ENCODE measurements at places on chromosomes 16 and 17.

GRCh38 chr16:87380881-87381280 is 2.7 kb downstream of the FBXO31 start:
- DNase-seq = no peak

DNA sequence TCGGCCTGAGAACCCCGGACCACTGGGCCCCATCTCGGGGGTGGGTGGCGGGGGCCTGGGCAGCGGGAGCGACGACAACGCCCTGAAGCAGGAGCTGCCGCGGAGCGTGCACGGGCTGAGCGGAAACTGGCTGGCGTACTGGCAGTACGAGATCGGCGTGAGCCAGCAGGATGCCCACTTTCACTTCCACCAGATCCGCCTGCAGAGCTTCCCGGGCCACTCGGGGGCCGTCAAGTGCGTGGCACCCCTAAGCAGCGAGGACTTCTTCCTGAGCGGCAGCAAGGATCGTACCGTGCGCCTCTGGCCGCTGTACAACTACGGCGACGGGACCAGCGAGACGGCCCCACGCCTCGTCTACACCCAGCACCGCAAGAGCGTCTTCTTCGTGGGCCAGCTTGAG is 8.9 kb upstream of the SERPINF2 start:
- no peak for DNase-seq

GRCh38 chr17:79779084-79779529 is 1.2 kb downstream of the CBX2 start:
- DNase-seq = no peak

GRCh38 chr17:80720610-80721577 is 176.3 kb downstream of the RPTOR start:
- DNase-seq = no peak

DNA sequence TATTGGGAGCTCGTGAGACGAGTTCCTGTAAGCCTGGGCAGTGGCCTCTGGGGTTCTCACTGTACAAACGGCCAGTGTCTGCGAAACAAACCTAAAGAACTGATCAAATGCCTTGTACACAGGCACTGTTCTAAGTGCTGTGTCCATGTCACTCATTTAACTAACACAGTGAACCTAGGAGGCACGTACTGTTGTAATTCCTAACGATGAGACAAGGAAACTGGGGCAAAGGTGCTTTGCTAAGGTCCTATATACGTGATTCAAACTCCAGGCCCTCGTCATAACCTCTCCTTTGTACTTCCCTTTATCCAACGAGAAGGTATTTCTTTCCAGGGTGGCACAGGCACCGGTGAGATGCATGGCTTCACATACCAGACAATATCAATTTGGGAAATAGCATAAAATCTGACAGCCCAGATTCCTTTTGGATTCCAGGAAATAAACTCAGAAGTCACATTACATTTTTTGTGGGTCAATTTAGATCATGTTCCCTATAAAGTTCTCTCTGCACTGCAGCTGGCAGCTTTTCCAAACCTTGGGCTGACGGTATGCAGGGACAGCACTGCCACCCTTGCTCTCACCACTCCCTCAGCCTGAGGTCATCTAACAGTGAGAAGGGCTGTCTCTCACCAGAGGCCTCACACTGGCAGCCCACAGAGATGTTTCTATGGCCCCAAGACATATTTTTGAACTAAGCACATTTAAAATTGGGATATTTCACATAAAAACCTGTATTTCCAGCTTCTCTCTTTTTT is 18.3 kb downstream of the GLYR1 start:
- DNase-seq = no peak

GRCh38 chr17:61449707-61450640 is 2.2 kb upstream of the TBX4 start:
- no peak for DNase-seq

DNA sequence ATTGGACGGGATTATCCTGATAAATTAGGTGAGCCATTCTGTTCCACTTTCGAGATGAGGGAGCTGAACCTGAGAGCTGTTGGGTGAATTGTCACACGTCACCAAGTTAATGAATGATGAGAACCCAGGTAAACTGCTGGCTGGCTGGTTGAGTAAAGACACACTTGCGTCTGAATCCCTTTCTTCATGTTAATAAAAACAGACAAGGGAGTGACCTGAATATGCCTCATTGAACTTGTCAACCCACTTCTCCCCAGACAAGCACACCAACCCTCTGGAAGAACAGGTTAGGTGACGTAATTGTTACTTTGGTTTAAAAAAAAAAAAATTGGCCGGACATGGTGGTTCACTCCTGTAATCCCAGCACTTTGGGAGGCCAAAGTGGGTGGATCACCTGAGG is 400.9 kb upstream of the CDH5 start:
- no peak for DNase-seq

DNA sequence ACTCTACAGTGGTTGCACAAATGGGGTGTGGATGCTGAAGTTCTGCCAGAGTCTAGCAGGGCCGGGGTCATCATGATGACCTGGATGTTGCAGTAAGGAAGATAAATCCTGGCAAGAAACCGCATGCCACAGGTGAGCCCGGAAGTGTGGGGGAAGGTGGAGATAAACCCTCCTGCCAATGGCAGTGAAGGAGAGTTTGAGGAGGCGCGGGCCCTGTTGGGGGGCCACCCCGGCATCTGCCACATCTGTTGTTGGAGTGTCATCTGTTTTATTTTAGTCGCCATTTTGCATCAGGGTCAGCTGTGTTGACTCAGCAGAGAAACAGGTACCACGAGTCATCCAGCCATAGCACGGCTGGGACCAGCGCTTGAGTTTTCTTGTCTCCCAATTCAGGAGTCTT is 173.8 kb upstream of the CHMP6 start:
- DNase-seq = no peak

DNA sequence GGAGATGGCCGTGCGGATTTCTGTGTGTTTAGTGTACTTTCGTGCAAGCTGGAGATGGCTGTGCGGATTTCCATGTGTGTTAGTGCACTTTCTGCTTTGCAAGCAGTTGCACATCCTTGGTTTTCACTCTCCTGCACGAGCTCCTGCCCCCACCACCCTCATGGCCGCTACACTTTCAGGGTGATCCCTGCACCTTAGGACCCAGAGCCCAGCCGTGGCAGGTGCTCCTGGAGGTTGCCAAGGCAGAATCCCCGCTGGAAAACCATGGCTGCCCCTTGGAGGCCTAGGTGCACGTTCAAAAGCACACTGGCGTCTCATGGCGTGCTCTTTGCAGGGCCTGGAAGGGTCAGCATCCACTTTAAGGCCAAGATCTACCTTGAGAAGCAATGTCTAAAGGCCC is 311.0 kb upstream of the TNRC6C start:
- DNase-seq = no peak

DNA sequence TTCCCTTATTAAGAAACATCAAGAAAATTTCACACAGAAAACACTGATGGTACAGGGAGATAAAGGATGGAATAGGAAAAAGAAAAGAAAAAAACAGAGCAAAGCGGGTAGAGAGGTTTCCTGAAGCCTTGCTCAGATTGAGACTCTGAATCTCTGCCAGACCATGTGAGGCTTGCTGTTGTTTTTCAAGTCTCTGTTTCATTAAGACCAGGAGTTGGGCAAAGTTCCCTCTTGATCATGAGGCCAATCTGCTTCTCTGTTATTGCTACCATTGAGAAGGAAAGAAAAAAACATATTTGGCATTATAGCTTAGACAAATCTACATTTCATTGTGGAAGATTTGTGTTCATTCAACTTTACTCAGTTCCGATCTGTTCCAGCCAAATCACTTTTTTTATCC is 201.6 kb upstream of the SOX9 start:
- DNase-seq = no peak

DNA sequence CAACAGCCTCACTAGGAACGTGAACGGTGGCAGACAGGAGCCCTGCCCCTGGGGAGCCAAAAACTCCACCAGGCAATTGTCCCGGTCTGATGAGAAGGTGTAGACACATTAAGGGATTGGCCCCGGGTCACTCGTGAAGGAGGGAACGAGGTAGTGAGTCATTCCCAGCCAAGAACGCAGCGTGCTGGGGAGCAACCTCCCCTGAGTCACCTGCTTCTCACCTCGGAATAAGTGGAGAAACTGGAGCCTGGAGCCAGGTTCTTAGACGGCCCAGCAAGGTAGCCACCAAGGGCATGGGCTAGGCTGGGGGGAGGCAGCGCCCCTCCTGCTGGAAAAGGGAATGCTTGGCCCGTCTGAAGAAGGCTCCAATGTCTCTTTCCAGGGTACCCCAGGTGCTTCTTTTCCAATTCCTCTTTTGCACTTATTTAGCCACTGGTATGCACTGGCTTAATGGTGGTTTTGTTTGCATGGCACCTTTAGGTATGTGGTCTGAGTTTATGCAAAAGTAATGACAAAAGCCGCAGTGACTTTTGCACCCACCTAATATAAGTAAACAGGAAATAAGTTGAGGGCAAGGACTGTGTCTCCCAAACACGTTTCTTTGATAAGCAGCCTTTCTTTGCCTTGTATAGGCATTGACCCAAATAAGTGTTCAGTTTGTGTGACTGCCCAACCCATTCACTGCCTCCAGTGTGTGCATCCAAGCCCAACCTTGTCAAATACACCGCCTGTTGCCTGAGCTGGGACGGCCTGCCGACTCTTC is 1.8 kb upstream of the HELZ start:
- DNase-seq = no peak

- peak; percentile 63 for DNase-seq
Observed at GRCh38 chr17:42653179-42654124, 5.6 kb upstream of the TUBG2 start.

DNA sequence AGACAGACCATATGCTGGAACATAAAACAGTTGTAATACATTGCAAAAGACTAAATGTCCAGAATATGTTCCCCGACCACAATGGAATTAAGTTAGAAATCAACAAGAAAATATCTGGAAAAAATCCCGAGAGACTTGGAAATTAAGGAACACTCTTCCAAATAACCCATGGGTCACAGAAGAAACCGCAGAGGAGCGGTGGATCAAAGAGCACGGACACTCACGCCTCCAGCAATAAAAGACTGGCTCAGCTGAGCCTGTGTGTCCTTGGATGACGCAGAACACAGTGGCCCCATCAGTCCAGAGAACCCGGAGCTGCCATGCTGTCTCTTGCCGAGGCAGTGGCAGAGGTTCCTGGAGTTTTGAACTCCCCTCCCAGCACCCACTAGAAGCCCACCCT is 30.9 kb upstream of the FOXF1 start:
- DNase-seq = no peak

- DNase-seq = no peak
Observed at GRCh38 chr17:44386182-44386525, 3.3 kb downstream of the ITGA2B start.

- no peak for DNase-seq
Observed at GRCh38 chr17:28864991-28865849, 10.4 kb downstream of the ERAL1 start.

DNA sequence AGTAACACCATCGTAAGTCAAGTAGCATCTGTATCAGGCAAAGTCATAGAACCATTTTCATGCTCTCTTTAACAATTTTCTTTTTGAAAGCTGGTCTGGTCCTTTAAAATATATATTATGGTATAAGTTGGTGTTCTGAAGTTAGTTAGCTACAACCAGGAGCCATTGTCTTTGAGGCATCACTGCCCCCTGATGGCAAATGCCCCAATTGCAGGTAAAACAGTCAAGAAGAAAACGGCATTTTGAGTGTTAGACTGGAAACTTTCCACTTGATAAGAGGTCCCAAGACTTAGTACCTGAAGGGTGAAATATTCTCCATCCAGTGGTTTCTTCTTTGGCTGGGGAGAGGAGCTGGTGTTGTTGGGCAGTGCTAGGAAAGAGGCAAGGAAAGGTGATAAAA is 14.1 kb downstream of the TP53 start:
- no peak for DNase-seq

- DNase-seq = no peak
Observed at GRCh38 chr16:3131755-3132377, 3.0 kb upstream of the ZNF213 start.

DNA sequence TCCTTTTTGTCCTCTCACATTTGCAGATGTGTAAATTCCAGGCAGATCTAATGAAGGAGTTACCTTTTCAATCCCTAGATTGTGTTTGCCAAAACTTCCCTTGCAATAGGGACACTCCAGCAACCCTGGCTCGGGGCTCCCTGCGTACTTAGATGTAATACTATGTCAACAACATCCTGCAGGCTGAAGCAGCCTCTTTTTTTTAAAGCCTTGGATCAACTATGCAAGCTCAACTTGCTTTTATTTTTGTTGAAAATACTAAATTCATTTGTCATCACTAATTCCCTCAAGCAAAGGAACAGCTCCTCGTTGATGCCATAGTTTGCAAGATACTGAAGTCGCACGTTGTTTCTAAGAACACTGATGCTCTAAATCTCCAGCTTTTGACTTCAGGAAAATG is 59.1 kb downstream of the GRIN2A start:
- DNase-seq = no peak

GRCh38 chr17:59893676-59894100 is 767 bp downstream of the RPS6KB1 start:
- DNase-seq = no peak

- DNase-seq = no peak
Observed at GRCh38 chr17:33055746-33056145, 64.1 kb downstream of the SPACA3 start.

DNA sequence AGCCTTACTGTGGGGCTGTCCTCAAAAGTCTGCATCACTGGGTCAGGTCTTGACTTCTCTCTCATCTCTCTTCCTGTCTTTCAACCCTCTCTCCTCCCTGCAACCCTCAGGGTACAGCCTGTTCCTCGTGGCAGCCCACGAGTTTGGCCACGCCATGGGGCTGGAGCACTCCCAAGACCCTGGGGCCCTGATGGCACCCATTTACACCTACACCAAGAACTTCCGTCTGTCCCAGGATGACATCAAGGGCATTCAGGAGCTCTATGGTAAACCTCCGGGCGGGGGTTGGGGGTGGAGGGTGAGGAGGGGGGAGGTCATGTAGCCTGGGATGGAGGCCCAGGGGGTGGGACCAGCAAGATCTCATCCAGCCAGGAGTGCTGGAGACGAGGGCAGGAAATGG is 12.7 kb downstream of the MMP2 start:
- no peak for DNase-seq

DNA sequence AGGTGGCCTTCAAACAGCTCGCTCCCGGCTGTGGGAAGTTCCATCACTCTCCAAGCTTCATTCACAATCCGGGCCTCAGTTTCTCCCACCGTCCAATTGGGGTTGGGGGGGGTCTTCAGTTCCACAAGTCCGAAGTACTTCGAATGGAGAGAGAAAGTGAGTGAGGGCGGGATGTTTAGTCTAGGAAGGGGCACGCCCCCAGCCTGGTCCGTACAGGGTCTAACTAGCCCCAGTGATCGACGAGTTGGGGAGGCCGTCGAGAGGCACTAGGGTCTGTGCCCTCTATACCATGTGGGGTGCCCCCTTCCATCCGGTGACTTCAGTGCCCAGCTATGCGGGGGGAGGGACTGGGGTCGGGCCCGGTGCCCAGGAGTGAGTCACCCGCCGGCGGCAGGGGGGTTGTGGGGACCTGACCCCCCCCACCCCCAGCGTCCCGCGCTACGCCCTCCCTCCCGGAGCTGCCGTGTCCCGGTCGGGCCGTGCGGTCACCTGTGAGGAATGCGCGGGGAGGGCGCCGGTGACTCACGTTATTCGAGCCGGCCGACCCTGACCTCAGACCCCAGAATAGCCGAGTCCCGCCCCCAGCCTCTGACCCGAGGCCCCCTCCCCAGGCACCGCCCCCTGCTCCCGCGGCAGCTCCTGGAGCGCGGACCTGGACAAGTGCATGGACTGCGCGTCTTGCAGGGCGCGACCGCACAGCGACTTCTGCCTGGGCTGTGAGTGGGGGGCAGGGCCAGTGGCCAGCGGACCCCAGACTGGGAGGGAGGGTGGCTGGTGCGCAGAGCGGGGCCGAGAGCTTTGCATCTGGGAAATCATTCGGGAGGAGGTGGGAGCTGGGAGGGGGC is 658 bp downstream of the TNFRSF12A start:
- no peak for DNase-seq

- DNase-seq = no peak
Observed at GRCh38 chr17:47997586-47997985, 26.7 kb downstream of the CDK5RAP3 start.
